ENCODE measurements at places on chromosomes 7 and 10.

GRCh38 chr7:157678501-157678900 is 341.7 kb downstream of the DNAJB6 start:
- no peak for DNase-seq

DNA sequence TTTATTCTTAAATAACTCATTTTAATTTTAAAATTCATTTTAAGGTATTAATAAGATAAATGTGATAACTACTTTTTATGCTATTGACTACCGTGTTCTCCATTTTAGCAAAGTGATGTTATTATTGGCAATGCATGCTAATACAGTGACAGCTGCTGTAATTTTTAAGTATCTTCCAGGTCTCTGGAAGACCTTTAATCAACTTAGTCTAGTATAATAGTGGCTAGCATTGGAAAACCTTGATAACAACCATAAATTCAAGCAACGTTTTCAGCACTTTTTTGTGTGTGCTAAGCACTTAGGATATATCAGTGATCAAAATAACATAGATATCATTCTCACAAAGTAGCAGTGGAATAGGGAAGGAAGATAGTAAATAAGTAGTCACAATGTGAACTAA is 230.9 kb upstream of the MAGI2 start:
- no peak for DNase-seq

GRCh38 chr7:127708788-127709187 is 56.8 kb downstream of the SND1 start:
- peak; percentile 51 for DNase-seq

- no peak for DNase-seq
These were observed 55.1 kb upstream of the PTPN12 start for GRCh38 chr7:77482015-77482414.

GRCh38 chr10:14649739-14650138 is 125.0 kb downstream of the FAM107B start:
- DNase-seq = no peak

GRCh38 chr10:125264091-125264490 is 103.7 kb upstream of the CTBP2 start:
- no peak for DNase-seq

- DNase-seq = peak; percentile 32
These were observed 7.1 kb downstream of the NUDT1 start for GRCh38 chr7:2248984-2249694.

DNA sequence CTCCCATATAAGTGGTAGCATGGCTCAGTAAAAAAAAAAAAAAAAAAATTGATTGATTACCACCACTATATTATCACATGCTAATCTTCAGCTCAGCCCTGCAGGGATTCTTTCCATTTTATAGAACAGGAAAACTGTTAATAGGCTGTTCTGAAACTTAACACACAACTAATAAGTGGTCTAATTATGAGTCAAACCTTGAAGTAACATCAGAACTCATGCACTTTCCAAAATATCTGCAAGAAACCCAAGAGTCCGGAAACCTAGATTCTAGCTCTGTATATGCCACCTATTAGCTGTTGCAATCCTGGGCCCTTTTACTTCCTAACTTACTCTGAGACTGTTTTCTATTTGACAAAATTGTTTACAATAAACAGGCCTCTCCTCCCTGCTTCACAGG is 23.9 kb downstream of the SEM1 start:
- no peak for DNase-seq

- DNase-seq = no peak
These were observed 48.8 kb downstream of the GOLGA7B start for GRCh38 chr10:97898429-97898828.

DNA sequence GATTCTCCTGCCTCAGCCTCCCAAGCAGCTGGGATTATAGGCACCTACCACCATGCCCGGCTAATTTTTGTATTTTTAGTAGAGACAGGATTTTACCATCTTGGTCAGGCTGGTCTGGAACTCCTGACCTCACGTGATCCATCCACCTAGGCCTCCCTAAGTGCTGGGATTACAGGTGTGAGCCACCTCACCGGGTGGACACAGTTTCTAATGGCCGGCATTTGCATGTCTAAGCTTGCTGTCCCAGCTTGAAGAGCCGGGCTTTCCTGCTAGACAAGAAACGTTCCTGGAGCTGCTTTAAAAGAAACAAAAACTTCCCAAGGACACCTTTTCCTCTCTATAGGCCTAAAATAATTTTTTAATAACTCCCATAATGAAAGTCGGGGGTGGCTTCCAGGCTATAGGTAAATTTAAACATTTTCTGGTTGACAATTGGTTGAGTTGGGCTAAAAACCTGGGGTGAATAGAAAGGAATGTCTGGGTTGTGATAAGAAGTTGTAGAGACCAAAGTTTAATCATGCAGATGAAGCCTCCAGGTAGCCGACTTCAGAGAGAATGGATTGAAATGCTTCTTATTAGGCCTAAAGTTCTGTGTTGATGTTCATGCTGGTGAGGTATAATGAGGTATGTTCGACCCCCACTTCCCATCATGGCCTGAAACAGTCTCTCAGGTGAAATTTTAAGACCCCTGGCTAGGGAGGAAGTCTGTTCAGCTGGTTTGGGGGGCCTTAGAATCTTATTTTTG is 8.8 kb downstream of the ACADSB start:
- no peak for DNase-seq

DNA sequence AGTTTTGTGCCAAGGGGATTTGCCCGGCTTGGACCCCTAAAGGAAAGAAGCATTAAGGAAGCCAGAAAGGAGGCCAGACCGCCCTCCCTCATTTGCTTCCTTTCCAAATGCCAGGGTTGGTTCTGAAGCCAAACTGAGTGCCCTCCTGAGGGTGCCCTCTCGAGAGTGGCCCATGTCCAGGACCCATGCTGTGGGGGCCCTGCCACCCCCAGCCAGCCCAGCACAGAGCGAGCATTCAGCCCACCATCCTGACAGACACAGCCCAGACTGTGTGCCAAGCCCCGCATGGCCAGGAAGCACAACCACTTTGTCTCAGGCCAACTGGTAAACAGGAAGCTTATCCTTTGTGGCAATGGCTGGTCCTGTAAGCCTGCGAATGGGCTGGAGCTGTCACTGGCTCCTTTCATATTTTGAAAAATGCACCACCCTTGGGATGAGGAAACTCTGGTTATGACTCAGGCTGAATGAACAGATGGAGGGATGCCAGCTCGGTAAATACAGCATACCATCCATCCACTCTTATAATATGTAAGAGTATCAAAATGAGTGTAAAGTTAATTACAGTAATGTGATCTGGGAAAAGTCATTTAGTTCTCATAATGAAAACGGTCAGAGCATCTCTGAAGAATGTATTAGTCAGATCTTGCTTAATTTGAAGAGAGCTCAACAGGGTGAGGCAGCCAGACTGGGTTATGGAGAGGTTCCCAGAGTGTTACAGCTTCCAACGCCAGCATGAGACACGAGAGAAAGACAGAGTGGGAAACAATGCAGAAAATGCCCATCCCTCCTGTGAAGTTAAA is 65.0 kb downstream of the STK17A start:
- DNase-seq = peak; percentile 78

GRCh38 chr10:58266003-58266825 is 1.5 kb downstream of the IPMK start:
- no peak for DNase-seq

GRCh38 chr10:77392236-77392721 is 245.3 kb downstream of the KCNMA1 start:
- DNase-seq = no peak

DNA sequence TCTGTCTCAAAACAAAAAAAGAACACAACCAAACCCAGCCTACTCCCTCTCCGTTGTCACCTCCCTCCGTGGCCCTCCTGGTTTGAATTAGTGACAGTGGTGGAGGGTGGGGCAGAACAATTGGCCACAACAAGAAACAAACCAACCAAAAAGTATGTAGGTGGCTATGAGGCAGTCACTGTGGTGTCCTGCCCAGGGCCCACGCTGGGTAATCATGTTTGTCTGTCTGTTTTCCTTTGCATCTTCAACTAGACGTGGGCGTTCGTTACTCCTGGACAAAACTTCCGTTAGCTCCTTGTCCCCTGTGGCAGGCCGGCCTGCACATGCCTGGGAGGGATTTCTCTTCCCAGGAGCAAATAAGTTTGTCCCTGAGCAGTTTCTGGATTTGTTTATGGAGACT is 78.4 kb downstream of the XRCC2 start:
- no peak for DNase-seq
